ENCODE measurements at places on chromosomes 4 and X.
A peak's percentile ranks its signal among the peaks of the same experiment; 100 is the strongest.

- DNase-seq: peak; percentile 7
Observed at GRCh38 chrX:34341258-34341657, 209.1 kb upstream of the FAM47A start.

GRCh38 chr4:150259861-150260567, 181.8 kb downstream of the DCLK2 start:
- DNase-seq: no peak

- DNase-seq: no peak
Observed at GRCh38 chr4:124519196-124519595, 193.3 kb downstream of the ANKRD50 start.

GRCh38 chr4:172998527-172999469, 169.8 kb upstream of the GALNT7 start:
- no peak for DNase-seq

GRCh38 chr4:170691168-170691567, 601.4 kb upstream of the AADAT start:
- no peak for DNase-seq

DNA sequence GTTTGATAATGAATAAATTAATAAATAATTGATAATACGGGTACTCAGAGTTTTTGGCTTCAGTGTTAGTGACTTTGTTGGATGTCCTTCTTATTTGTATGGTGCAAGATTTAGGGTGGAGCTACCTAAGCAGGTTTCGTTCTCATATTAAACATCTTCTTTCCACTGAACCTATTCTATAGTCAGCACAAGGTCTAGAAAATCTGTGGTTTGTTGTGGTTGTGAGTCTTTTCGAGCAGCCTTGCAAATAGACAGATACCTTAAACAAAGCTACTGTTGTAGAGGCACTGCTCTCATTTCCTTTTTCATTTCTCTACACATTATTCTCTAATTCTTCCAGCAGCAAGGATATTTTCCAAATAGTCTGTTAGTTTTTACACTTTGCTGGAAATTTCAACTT, 38.1 kb upstream of the SPANXD start:
- DNase-seq: no peak

- no peak for DNase-seq
Observed at GRCh38 chr4:126192506-126192905, 877.8 kb downstream of the FAT4 start.

DNA sequence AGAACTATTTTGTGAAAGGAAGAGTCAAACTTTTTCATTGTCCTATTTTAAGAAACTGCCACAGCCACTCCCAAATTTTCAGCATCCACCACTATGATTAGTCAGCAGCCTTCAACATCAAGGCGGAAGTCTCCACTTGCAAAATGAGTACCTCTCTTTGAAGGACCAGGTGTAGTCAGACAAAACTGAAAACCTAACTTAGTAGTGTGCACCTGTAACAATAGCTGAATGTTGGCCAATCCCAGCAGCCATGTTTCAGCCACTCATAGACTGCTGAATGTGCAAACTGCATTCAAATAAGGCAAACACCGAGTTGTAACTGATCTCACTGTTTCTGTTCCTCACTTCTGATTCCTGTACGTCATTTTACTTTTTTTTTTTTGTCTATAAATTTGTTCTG, 341.1 kb downstream of the IL15 start:
- no peak for DNase-seq

DNA sequence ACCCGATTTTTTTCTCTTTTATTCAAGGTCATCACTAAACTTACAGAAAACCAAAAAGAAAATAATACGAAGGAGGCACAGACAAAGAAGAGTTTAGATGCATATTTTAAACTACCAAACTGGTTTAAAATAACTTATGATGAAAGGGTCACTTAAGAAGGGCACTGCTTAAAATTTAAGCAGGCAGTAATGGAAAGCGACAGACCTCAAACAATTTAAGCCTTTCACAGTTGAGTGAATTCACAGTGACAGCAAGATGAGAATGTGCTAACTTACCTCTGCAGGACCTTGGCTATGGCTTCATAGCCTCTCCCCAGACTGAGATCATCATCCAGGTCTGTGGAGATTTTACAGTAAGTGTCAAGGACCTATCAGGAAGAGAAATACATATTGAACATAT, 112.1 kb downstream of the TTC29 start:
- DNase-seq: no peak

DNA sequence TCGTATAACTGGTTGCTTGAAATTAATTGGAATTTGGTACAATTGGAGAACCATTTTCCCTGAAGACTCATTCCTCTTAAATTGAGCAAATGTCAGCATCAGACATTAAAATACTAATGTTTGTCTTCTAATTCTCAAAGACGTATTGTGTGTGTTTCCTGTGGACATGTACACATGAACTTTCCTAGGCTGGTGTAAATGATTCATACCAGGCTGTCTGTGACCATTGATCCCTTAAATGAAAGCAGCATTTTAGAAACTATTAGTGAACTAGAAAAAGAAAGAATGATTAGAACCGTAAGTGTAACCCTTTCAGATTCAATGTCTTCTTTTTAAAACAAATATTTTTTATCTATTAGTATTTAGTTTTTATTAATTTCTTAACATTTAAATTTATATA, 332.9 kb downstream of the PPP3CA start:
- DNase-seq: no peak

- DNase-seq: no peak
Observed at GRCh38 chr4:139142087-139142486, 34.9 kb downstream of the ELF2 start.

GRCh38 chr4:109029987-109030386, 267.1 kb upstream of the ETNPPL start:
- DNase-seq: no peak

DNA sequence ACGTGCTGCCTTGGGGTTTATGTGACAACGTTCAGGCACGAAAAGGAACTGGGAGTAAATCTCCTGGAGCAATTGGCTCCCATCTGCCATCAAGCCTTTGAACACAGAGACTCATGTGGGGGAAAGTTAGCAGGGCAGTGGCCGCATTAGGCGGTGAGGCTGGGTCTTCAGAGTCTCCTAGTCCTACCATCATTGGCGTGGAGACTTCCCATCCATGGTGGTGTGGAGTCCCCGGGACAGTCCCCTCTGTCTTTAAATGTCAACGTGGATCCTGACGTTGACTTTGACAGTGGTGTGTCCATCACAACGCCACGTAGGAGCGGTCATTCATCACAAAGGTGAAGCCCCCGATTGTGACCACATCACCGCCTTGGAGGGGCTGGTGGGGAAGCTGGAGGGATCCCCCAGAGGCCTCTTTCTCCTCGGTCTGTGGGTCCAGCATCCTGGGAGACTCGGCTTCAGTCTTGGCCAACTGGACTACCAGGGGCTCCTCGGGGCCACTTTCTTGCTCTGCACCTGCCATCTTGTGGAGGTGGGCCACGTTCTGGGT, 21.8 kb downstream of the CRLF2 start:
- DNase-seq: no peak

- DNase-seq: no peak
Observed at GRCh38 chrX:16100673-16101072, 22.7 kb upstream of the GRPR start.

DNA sequence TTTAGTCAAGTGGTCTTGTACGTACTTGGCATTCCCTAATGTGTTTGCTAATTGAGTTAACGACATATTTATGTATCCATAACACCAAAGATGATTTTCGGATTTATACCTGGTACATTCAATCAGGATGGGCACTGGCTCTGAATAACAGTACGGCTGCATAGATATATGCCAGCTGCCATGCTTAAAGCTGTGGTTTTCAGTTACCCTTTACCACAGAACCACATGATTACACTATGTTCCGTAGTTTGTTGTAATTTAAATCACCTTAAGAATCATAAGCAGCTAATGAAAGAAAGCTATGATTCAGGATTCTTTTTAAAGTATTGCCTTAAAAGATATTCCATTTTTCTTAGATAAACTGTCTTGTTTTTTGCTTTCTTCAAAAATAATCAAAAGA, 53.6 kb downstream of the FIP1L1 start:
- DNase-seq: no peak

GRCh38 chrX:18649498-18649951, 22.4 kb downstream of the RS1 start:
- peak; percentile 17 for DNase-seq

- no peak for DNase-seq
Observed at GRCh38 chr4:86967073-86967472, 32.3 kb downstream of the AFF1 start.

- no peak for DNase-seq
Observed at GRCh38 chr4:150067859-150068258, 10.4 kb upstream of the DCLK2 start.

DNA sequence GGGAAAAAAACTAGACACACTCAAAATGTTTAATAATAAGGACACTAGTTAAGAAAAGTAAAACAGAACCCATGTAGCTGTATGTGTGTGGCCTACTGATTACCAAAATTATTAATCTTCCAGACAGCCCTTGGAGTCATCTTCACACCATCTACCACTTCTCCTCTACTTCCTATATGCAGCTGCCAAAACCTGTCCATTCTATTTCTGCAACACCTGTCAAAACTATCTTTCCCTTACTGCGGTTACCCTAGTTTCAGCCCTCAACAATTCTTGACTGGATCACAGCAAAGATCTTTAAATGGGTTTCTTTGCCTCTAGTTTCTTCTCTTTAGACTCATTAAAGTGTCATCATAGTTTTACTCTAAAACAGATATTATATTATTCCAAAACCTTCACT, 72.6 kb downstream of the GPR82 start:
- no peak for DNase-seq

DNA sequence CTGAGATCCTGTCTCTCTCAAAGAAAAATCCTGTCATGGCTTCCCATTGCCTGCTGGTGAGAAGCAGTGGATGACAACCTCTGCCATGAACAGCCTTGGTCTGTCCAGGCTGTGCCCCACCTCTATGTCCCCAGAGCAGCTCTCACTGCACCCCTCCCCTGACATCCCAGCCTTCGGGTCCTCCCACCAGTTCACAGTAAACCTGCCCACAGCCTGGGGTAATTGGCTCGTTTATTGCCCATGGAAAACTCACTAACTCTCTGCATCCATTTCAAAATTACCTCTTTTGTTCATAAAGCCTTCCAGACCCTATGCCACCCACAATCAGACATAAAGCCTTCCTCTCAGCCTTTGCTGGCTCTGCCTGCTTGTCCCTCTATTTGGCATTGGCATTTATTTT, 10.7 kb upstream of the HMGB3 start:
- DNase-seq: no peak

- DNase-seq: no peak
Observed at GRCh38 chr4:54099748-54100574, at the start of gene GSX2. Gene GSX2, plus strand, starts transcription at chr4:54100163. Its CDS starts 182 bp downstream, at chr4:54100345.

DNA sequence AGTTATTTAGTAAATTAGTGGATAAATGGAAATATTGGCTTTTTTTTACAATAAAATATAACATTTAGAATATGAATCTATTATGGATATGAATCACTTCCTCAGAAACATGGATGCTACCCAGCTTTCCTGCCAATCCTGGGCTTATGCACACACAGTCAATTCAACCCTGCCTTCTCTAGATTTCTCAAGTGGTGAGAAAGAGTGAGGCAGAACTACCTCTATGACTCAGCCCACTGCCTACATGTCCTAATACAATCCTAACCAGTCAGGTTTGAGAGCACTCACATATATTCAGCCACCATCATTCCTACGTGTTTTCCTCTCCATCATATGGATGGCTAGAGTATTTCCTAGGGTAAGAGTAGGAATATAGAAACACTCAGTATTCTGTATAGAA, 91.1 kb upstream of the ANKRD50 start:
- no peak for DNase-seq

DNA sequence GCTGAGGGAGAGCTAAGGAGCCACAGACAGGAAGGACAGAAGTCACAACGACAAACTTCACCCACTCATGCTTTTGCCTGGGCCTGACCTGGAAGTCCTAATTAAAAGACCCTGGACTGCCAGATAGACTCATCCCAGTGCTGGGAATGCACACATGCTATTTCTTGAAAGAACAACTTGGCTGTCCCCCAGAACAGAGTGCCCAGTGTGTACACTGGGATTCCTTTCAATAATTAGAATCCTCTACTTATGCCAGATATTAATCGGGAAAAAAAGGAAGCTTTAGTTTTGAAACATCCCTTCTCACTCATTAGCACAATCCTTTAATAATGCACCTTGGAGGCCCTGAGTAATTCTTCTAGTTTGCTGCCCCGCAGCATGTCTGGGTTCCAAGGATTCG, 3.4 kb downstream of the HOPX start:
- DNase-seq: no peak

- DNase-seq: no peak
Observed at GRCh38 chr4:3468804-3469203, 5.7 kb downstream of the DOK7 start.

GRCh38 chrX:102859550-102859871, 77.6 kb upstream of the RAB40AL start:
- no peak for DNase-seq

GRCh38 chrX:139332441-139332840, 198.1 kb upstream of the F9 start:
- no peak for DNase-seq

- DNase-seq: peak; percentile 24
Observed at GRCh38 chr4:20299515-20299914, 47.8 kb downstream of the SLIT2 start.

DNA sequence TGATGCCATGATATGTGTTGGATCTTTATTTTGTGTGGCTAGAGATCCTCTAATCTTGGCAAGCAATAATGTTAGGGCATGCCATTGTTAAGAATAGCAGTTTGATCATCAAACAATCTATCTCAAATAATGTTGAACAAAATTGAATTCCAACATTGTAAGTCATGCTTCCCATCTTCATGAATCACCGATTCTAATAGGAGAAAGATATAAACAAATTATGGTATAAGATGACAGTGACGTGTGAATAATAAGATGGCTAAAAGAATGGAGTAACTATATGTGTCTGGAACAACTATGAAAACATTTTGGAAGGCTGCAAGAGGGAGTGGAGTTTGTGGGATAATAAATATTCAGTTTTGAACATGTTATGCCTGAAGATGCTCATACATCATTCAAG, 208.4 kb downstream of the DTHD1 start:
- no peak for DNase-seq

- DNase-seq: peak; percentile 62
Observed at GRCh38 chrX:108199691-108200090, 108.1 kb downstream of the ATG4A start.

- DNase-seq: no peak
Observed at GRCh38 chr4:176198316-176198903, 3.0 kb upstream of the SPATA4 start.

DNA sequence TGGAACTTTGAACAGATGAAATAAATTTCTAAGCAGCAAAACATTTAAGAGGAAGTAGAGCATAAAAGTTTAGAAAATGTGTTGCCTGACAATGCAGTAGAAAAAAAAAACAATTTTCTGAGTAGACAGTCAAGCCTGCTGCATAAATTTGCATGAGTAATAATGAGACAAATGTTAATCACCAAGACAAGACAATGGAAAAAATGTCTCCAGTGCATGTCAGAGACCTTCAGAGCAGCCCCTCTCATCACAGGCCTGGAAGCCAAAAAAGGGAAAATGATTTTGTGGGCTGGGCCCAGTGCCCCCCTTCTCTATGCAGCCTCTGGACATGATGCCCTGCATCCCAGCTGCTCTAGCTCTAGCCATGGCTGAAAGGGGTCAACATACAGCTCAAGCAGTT, 204.6 kb downstream of the COX18 start:
- no peak for DNase-seq
